ENCODE measurements at places on chromosomes 4 and X.

- no peak for DNase-seq
Measured at GRCh38 chr4:2940267-2941137, 22.7 kb downstream of the NOP14 start.

DNA sequence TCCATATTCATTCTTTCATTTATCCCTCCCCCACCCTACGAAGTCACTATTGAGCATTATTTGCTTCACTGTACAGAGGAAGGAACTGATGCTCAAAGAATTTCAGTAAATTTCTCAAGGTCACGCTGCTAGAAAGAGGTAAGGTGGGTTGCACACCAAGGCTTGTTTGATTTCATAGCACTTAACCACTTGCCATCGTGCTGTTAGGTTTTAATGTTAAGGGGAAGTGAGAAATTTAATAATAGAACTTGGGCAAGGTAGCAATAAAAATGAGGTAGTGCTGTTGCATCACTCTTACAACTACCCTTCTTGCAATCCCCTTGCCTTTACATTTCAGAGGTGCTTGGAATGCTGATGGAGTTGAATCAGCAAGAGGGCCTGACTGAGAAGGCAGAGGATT is 343.1 kb downstream of the MID1IP1 start:
- DNase-seq: no peak

DNA sequence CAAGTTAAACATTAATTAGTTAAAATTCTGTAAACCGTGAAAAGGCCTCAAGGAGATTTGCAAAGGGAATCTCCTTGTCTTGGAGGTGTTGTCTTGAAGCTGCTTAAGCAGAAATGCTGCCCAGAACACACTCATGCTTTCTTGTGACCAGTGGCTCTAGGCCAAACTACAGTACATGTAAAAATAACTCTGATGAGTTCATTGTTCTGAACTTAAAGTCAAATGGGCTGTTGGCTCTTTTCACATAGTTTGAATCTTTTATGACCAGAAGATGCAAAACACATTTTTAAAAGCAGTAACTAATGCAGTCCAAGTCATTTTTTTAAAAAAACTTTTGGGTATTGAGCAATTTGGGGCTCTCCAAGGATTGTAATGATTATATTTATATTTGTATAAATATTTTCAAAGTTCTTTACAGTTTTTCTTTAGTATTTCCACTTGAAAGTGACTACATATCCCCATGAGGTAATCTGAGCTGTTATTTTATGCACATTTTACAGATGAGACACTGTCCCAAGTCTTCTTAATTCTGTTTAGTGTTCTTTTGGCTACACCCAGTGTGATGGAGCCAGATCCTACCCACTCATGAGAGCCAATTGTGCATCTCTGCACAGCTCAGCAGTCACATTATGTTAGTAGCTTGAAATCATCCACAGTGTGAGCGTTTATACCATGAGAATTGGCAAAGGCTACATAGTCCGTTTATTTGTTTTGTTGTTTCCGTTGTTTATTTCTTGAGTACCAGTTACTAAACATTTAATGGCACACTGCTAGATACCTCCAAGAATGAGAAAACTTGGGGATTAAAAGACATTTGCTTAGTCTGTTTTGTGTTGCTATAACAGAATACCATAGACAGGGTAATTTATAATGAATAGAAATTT is 112.8 kb upstream of the ATXN3L start:
- no peak for DNase-seq

- DNase-seq: no peak
Measured at GRCh38 chr4:83906561-83906960, 370.7 kb downstream of the GPAT3 start.

- DNase-seq: no peak
Measured at GRCh38 chrX:11437642-11438379, 144.6 kb downstream of the AMELX start.

DNA sequence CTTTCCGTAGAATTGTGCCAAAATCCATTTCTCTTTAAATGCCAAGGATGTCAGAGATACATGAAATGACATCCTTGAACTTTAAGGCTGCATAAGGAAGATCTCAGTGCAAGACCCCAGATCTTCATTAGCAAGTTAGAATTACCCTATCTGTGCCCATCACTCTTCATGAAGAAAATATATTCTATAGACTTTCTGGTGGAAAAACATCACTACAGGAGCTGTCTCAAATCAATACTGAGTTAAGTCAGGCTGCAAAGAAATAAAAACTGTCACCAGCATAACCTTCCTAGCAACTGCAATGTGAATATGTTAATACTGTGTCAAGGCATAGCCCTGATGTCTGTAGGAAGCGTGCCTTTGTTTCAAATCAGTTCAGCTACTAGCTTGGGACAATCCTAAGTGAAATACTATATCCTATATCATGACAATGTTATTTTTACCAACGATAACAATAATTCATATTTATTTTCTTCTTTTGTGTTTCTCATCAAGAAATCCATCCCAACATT is 173.3 kb downstream of the TBCK start:
- no peak for DNase-seq

All from CD4-positive, alpha-beta T cell treated with Interleukin-15 for 4 hours (primary cell).